Activated CD4-positive, alpha-beta T cell treated with anti-CD3 and anti-CD28 coated beads for 4 hours (primary cell): ENCODE measurements at places on chromosomes 12 and 14.

- no peak for DNase-seq
Measured at GRCh38 chr12:7681535-7681934, 14.0 kb downstream of the GDF3 start.

- no peak for DNase-seq
Measured at GRCh38 chr12:48078901-48079300, 27.0 kb downstream of the SENP1 start.

DNA sequence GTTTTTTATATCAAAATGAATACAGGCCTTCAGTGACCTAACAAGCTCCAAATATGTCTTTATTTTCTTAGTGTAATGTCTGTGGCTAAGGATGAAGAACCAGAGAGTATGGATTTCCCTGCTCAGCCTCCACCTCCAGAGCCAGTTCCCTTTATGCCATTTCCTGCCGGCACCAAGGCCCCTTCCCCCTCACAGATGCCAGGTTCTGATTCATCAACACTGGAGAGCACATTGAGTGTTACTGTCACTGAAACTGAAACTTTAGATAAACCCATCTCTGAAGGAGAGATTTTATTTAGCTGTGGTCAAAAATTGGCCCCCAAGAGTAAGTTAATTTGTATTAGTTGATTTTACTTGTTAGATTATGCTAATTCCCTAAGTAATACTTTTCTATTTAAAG is 61.0 kb downstream of the KIAA0586 start:
- DNase-seq, result no peak

DNA sequence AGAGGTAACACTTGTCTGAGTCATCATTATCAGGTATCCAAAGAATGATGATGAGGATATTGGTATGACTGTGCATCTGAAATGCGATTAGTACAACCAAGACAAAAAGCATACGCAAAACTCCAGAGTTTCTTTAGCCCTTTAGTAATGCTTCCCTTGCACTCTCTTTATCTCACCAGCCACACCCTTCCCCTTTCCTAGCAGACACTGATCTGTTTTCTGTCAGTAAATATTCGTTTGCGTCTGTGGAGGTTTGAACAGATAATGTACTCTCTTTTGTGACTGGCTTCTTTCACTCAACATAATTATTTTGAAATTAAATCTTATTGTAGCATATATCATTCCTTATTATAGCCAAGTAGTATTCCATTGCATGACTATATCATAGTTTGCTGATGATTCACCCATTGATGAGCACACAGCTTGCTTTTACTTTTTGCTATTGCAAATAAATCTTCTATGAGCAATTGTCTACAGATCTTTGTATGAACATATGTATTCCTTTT is 775.7 kb downstream of the SLC6A15 start:
- no peak for DNase-seq

- DNase-seq, result no peak
Measured at GRCh38 chr14:83870546-83871270, 1659.2 kb upstream of the FLRT2 start.

DNA sequence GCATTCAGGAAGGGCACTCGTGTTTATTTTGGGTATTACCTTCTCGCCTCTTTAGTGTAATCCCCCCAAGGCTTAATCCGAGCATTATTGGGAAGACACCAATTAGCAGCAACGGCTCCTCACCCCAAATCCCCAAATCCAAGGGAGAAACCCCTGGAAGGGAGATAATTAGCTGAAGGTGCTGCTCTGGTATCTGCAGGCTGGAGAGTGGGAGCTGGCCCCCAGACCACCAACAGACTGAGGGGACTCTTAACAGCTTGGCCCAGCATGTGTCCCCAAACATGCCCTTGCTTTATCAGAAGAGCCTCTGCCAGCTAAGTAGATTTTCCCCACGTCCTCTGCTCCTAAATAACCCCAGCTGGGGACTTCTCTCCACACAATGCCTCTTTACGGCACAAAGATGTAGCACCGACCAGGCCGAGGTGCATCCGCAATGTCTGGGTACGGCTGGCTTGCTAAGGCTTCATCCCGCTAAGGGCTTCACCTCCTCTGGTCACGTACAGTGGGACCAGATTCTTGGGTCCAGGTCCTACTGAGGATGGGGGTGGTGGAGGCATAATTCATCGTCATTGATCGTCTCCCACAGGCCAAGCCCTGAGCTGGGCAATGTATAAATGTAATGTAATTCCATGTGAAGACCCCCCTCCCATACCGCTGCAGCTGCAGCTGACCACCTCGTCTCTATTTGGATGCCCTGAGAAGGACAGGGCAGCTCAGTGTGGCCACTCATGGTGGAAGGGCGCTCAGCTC is 123.7 kb upstream of the GSC start:
- no peak for DNase-seq

- no peak for DNase-seq
Measured at GRCh38 chr14:82488473-82488872, 954.8 kb upstream of the SEL1L start.

DNA sequence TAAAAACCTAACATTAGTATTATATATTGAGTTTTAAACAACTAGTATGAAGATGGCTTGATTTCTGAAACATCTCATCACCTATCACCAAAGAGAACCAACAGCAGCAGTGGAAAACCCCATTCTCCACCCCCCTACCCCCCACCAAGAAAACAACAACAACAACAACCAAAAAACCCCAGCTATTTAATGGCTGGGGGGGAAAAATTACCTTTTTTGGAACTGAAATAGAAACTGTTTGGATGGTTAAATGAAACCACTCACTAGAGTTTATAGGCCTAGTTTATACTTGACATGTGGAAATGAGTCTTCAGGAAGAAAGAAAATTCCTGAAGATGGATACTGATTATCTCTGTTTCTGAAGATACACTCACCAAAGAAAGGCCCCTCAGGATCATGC is 30.3 kb downstream of the PPP2R5E start:
- no peak for DNase-seq
